ENCODE measurements at places on chromosomes 1 and 21. TPM values are rescaled to one million over a fixed set of nuclear protein-coding genes. Genes with fewer than 3 reads are reported as not detected.
A peak's percentile ranks its signal among the peaks of the same experiment; 100 is the strongest.

GRCh38 chr21:43925609-43926008 lies 60.6 kb downstream of the AGPAT3 start:
- DNase-seq = peak; percentile 15

- no peak for DNase-seq
Observed at GRCh38 chr1:219339466-219339865, 165.8 kb downstream of the LYPLAL1 start.

- DNase-seq = no peak
Observed at GRCh38 chr1:63777286-63777685, 3.5 kb downstream of the ROR1 start.

DNA sequence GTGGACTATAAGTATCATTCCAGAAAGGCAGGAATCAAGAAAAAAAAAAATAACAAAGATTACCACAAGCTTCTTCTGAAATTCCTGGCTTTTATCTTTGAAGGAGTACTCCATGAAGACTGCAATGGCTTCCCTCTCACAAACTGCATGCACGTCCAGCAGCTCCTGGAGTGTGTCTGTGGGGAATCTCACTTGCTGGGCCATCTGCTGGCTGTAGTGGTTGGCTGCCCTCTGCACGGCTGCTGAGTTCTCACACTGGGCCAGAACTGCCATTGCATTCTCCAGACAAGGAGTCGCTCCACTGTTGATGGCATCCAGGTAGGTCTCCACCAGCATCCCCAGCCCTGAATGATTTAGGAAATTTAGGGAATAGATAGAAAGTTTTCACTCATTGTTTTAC lies 23.3 kb upstream of the GBP2 start:
- DNase-seq = no peak

DNA sequence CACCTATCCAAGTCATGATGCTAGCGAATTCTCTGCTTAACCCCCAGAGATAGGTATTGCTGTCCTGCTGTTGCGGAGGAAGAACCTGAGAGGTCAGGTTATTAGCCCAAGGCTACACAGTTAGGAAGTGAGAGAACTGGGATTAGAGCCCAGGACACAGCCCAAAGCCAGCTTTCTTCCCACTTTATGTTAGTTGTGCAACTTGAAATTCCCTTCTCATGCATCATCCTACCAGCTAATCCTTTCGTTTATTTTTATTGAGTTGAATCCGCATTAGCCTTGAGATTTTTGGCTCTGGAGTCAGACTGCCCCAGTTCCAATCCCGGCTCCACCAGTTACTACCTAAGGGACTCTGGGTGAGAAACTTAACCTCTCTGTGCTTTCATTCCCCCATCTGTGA lies 65.4 kb downstream of the PLEKHA6 start:
- no peak for DNase-seq

DNA sequence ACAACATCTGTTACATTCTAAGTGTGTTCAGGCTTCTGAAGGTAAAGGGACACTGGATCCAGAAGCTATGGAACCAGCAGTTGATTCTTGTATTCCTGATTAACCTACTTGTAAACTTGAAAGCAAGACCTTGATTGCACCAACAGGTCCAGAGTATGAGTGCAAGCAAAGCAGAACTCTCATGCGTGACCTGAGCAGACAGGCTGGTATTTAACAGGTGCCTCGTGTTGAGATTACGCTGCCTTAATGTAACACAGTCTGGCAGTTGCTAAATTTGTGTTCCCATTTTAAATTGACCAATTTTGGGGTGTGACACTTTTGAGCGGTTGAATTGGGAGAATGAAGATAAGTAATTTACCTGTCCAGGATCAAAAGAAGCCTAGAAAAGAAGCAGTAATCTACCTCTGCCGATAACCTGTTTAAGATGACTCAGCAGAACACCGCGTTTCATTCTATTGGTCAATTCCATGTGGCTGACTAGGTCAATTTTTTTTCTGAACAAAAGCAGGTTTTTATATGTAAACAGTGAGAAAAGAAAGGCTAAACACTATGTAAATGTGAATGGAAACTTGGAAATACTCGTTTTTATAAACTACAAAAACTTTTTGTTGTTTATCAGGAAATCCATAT lies 147.6 kb downstream of the DYRK1A start:
- DNase-seq = no peak

FGR gene
- total RNA-seq = 193 TPM

GRCh38 chr21:34597406-34597805 lies 17.5 kb downstream of the RCAN1 start:
- DNase-seq = no peak

DNA sequence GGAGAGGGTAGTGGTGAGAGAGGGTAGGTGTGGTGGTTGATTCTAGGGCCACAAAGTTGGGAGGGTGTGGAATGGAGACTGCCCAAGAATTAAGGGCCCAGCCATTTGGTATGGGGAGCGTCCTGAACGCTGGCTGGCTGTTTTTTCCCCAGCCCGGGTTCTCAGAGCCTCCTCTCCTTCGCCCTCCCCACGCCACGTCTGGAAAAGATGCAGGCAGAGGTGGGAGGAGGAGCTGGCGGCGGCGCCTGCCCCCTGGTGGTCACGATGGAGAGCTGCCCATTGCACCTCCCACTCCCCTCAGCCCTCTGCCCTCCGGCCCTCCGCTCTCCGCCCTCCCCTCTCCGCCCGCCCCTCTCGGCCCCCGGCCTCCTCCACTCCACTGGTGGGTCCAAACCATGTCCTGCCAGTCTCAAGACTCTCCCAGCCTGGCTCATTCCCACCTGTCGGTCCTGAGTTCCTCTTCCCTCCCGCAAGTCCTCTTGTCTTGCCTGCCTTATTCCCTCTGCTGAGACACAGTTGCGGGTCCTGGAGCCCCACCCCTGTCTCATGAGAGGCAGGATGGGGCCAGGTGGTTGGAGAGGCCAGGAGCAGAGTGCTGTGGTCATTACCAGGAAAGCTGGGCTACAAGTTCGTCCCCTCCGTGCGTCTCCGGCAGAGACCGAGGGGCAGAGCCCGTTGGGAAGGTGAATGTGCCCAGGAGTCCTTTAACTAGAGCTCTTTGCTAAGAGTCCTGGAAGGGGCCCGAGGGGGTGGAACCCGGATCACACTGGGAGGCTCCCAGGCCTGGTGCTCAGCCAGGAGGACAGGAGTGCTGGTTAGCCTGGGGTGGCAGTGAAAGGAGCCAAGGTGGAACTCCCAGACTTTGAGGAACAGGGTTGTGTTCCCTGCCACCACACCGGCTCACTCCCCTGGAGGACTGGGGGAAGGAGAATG lies 22.6 kb downstream of the ETNK2 start:
- DNase-seq = peak; percentile 85

- no peak for DNase-seq
Observed at GRCh38 chr21:37339552-37339939, 27.0 kb upstream of the DYRK1A start.

GRCh38 chr1:98452162-98452561 lies 209.4 kb upstream of the SNX7 start:
- no peak for DNase-seq

ATP1A4 gene
- total RNA-seq = 1.1 TPM

- no peak for DNase-seq
Observed at GRCh38 chr1:64403331-64403730, 66.6 kb upstream of the CACHD1 start.

DNA sequence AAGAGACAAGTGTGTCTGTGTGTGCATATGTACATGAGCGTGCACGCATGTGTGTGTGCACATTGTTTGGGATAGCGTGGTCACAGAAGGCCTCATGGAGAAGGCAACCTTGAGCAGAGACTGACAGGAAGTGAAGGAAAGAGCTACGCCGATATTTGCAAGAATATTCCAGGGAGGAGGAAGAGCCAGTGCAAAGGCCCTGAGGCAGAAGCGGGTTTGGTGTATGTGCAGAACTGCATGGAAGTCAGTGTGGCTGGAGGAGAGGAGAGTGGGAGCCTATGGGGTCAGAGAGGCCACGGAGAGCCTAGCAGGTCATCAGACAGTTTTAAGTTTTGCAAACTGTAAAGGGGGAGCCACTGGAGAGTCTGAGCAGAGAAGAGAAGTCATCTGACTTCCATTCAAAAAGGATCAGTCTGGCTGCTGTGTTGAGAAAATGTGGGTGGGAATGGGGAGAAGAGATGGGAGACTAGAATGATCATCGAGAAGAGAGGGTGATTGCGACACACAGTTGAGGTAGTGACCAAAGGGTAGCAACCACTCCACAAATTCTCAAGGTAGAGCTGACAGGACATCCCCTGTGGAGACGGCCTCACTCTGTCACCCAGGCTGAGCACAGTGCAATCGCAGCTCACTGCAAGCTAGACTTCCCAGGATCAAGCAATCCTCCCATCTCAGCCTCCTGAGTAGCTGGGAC lies 3.9 kb downstream of the CELA2B start:
- DNase-seq = no peak

DNA sequence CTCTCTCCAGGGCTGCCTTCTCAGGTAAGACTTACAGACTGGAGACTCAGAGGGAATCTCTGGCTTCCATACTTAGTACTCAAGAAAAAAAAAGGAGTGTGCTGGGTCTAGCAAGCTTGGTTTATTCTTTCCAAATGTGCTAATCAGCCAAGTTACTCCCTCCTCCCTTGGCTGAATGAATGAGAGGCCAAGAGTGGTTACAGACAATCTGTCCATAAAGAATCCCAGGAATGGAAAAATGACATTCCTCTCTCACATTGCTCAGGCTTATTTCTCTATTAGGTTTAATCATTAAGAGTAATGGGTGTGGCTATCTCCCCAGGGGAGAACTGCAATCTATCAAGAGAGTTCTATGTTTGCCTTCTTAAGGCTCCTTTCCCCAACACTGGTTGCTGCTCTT lies 547.3 kb upstream of the PLXNA2 start:
- no peak for DNase-seq

Measured in lower lobe of right lung (tissue), 2 donors.